Heart right ventricle (tissue), 16 donors: ENCODE measurements at places on chromosomes 2 and 18.

DNA sequence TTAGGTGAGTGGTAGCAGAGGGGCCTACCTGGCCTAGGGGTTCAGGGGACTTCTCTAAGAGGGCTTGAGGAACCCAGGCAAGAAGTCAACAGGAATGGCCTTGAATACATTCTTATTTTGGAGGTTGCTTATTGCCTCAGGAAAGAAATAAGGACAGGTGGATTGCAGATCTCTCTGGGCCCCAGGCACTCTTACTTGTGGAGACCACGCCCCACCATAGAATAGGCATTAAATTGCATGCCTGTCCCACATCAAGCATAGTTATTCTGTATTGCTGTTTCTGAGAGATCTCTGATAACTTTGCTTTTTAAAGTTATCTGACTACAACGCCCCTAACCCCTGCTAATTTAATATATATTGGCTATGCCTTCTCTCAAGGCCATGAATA lies 68.0 kb upstream of the SP3 start:
- DNase-seq: no peak

DNA sequence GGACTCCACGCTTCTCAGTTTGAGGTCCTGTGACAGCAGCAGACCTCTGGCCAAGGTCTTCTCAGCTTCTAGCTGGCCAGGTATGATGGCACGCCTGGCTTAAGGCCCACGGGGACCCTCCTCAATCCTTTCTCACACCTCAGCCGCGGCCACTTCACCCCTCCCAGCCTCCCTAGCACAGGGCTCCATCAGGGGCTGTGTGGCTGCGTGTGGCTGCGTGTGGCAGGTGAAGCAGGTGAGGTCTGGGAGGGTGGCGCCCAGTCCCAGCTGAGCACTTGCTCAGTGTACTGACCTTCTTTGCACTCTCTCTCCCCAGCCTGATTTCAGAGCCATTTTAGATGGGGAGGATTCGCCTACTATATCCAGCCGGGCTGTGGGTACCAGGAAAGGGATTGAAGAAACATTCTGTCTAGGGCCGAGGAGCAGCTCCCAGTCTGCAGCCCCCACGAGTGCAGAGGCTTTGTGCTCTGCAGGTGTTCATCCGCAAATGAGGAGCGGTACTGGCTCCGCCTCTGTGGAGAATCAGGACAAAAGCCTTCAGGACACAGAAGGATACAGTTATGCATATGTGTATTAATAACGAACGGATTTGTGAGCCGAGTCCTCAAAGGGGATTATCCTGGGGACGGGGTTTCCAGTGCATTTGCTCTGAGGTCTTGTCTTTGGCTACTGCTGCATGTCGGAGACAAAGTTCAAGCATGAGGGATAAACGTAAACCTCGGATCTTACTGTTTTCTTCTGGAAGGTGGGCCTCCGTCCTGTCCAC lies 236.9 kb upstream of the RAB6C start:
- DNase-seq: no peak

GRCh38 chr2:52288596-52288995 lies 1256.7 kb upstream of the NRXN1 start:
- DNase-seq: no peak

DNA sequence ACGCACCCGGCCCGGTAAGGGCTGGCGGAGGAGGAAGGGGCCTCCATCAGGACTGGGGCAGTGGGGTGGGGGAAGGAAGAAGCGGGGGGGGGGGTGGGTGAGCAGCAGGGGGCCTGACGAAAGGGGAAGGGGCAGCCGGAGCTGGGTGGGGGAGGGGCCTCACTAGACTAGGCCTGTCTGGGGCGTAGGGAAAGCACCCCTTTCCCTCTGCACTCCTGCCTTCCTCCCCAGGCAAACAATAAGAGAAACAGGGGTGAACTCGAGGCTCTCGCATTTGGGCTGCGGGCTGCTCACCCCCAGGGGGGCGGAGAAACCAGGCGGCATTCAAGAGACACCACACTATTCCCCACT lies 82.7 kb upstream of the POMC start:
- DNase-seq: no peak

- no peak for DNase-seq
Observed at GRCh38 chr2:207938886-207939285, 86.4 kb downstream of the PLEKHM3 start.

DNA sequence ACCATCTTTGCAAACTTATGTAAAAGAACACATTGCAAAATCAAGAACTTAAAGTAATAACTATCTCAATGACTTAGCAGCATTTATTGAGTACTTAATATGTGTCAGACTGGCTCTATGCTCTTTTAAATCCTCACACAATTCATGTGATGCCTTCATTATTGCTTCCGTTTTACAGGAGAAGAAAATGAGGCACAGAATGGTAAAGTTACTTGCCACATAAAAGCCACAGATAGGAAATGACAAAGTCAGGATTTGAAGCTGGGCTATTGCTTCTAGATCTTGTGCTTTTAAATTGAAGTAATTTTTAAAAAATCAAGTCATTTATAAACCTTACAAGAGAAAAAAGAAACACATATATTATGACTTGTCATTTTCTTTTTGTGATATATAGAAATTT lies 174.2 kb downstream of the WDR7 start:
- DNase-seq: no peak

DNA sequence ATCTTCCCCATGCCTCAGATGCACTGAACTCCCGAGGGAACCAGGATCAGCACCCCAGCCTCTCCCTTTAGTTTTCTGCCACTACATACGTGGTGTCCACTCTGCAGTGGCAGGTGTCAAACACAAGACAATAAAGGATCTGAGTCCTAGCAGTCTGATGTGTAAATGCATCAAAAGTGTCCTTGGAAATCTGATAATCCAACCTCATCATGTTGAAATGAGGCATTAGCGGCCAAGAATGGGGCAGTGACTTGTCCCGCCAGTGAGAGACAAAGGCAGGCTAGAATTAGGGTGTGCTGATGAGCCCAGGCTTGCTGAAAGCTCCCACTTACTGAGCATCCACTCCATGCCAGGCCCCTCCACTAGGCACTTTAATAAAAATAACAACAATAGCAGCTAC lies 52.9 kb downstream of the EN1 start:
- DNase-seq: no peak

- DNase-seq: no peak
Observed at GRCh38 chr18:58325494-58325893, 281.5 kb downstream of the NEDD4L start.

DNA sequence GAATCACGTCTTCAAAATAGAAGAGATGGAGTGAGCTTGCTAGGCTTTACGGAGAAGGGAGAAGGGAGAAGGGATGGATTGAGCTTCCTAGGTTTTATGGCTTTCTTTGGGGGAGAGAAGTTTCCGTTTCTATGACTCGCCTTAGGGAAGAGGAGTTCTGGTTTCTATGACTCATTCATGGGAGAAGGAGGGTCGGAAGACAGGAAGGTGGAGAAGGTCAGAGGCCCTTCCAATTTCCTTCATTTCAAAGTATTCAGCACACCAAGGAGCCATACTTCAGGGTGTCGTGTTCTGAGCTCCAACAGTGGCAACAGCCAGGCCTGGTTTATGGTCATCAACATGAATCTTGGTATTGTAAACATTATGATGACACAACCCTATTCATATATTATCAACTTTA lies 284.7 kb upstream of the VWC2L start:
- no peak for DNase-seq

- DNase-seq: no peak
Observed at GRCh38 chr18:40159141-40160017, 1795.7 kb upstream of the PIK3C3 start.

GRCh38 chr2:189231719-189232323 lies 52.3 kb upstream of the COL5A2 start:
- no peak for DNase-seq

- no peak for DNase-seq
Observed at GRCh38 chr2:112656679-112657078, 10.9 kb downstream of the SLC20A1 start.

- no peak for DNase-seq
Observed at GRCh38 chr2:173161040-173161439, 85.4 kb downstream of the MAP3K20 start.

DNA sequence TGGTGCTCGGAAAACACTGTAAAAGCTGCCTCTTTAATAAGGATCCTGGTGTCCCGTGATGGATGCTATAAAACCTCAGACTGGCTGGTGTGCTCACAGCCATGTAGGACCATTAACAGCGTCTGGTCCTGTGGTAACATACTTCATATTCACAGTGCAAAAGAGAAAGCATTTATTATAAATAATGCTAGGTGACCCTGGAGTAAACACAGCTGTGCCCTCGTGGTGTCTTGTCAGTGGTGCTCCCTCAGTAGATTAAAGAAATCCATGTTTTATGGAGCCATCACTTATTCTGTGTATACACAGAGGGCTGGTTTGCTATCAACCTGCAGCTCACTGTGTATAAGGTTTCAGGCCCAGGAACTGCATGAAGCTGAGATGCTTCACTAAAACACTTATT lies 106.9 kb downstream of the CDK15 start:
- DNase-seq: no peak

GRCh38 chr18:76234676-76235060 lies 260.4 kb downstream of the ZNF516 start:
- no peak for DNase-seq

GRCh38 chr18:12336171-12336613 lies 28.2 kb downstream of the TUBB6 start:
- no peak for DNase-seq

- DNase-seq: no peak
Observed at GRCh38 chr2:172381275-172382027, 45.9 kb upstream of the ITGA6 start.

GRCh38 chr2:67169417-67170140 lies 227.6 kb upstream of the ETAA1 start:
- no peak for DNase-seq

- DNase-seq: no peak
Observed at GRCh38 chr18:60067426-60068210, 167.8 kb downstream of the PMAIP1 start.
